ENCODE measurements at places on chromosomes 3 and 15. TPM values are rescaled to one million over a fixed set of nuclear protein-coding genes. Genes with fewer than 3 reads are reported as not detected.

GRCh38 chr3:134603480-134603879, 47.3 kb downstream of the KY start:
- no peak for DNase-seq

DNA sequence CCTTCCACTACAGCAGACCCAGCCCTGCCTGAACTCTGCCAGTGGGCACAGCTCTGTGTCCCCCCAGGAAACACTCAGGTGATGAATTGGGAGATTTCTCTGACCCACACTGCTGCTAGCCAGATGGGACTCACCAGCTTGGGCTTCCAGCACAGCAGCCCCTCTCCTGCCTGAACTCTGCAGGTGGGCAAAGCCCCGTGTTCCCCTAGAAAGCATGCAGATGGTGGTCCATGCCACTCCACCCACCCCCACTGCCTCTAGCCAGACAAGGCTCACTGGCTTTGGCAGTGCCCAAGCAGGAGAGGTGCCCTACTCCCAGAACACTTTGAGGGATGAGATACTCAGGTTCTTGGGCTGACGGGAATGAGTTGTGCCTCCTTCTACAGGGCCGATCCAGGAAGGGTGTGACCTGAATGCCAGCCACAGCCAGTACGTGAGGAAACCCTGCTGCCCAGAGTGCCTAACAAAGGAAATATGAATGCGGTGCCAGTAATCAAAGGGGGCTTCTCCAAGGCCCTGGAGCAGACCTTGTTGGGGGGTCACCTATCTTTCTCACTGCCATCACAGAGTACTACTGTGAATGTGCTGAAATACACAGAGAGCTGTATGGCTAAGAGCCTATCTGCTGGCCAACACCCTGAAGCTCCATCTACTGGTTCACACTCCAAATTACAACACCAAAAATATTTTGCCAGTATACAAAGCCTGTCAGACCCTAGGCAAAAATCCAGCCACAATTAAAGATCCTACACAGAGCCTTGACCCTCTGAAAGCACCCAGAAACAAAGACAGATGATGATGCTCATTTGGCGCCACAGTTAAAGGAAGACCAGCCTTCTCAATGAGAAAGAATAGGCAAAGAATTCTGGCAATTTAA, 61.9 kb downstream of the BTLA start:
- DNase-seq, result peak; percentile 37

GRCh38 chr15:81195339-81195864, 1.3 kb upstream of the IL16 start:
- DNase-seq, result no peak

DNA sequence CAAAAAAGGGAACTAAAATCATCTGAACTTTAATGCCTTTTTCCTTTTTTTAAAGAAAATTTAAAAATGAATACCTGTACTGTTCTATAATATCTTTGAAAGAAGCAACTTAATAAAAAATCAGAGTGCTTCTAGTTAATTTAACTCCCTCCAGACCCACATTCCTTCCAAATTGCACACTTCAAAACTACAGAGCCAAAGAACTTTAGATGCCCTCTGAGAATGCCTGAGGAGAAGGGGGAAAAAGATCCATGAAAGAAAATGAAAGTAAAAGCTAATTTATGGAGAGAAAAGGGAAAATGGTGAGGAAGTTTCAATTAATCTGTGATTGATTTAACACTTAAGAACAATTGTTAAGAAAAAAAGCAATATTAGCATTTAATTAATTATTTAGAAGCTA, 1141.6 kb downstream of the IGSF11 start:
- no peak for DNase-seq

GRCh38 chr3:53056442-53056841, 10.6 kb upstream of the SFMBT1 start:
- DNase-seq, result no peak

- no peak for DNase-seq
Observed at GRCh38 chr3:70933105-70933810, 620.8 kb upstream of the MDFIC2 start.

The CPN2 gene
- not detected for total RNA-seq

- no peak for DNase-seq
Observed at GRCh38 chr3:134426660-134427181, 52.5 kb upstream of the AMOTL2 start.

DNA sequence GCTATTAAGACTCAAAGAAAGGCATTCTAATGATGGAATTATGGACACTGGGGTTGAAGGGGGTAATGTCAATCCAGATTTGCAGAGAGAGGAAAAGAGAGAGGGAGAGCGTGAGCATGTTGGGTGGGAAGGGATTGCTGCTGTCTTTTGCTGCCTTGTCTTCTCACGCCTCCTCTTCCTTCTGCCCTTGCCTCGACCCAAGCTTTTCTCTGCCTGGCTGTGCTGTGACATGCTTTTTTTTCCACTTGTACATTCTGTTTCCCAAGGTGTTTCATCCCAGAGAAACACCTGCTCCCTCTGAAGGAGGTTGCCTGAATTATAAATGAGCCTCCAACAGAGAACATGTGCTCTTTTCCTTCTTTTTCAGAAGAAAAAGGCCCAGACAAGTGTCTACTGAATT, 80.3 kb downstream of the BDH1 start:
- no peak for DNase-seq

- no peak for DNase-seq
Observed at GRCh38 chr15:34223904-34224596, 766 bp upstream of the EMC4 start.

DNA sequence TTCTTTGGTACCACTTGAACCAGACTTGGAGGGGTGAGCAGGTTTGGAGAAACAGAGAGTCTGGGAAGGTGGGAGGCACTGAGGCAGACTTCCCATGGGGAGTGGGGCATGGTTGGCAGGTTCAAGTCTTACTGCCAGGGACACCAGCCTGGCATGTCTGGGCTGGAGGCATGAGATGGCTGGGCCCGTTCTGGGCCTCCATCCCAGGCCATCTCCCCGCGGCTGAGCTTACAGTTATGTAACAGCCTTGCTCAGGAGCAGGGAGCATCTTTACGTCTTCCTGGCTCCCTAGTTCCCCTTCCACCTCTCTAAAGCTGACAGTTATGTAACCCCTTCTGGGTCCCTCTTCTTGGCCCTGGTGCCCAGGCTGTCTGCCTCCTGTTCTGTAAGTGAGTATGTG, 12.4 kb downstream of the VIPR1 start:
- no peak for DNase-seq

GRCh38 chr3:74426571-74426970, 187.9 kb downstream of the CNTN3 start:
- no peak for DNase-seq

GRCh38 chr15:87483468-87483867, 773.1 kb downstream of the NTRK3 start:
- no peak for DNase-seq

GRCh38 chr3:100154171-100154570, 39.9 kb upstream of the FILIP1L start:
- no peak for DNase-seq

All from activated CD4-positive, alpha-beta memory T cell treated with anti-CD3 and anti-CD28 coated beads, Interleukin-2, amount 10 ng/mL, durations not matched to agents 7 days and 5 days (primary cell).